ENCODE measurements at places on chromosomes 2 and 18.

DNA sequence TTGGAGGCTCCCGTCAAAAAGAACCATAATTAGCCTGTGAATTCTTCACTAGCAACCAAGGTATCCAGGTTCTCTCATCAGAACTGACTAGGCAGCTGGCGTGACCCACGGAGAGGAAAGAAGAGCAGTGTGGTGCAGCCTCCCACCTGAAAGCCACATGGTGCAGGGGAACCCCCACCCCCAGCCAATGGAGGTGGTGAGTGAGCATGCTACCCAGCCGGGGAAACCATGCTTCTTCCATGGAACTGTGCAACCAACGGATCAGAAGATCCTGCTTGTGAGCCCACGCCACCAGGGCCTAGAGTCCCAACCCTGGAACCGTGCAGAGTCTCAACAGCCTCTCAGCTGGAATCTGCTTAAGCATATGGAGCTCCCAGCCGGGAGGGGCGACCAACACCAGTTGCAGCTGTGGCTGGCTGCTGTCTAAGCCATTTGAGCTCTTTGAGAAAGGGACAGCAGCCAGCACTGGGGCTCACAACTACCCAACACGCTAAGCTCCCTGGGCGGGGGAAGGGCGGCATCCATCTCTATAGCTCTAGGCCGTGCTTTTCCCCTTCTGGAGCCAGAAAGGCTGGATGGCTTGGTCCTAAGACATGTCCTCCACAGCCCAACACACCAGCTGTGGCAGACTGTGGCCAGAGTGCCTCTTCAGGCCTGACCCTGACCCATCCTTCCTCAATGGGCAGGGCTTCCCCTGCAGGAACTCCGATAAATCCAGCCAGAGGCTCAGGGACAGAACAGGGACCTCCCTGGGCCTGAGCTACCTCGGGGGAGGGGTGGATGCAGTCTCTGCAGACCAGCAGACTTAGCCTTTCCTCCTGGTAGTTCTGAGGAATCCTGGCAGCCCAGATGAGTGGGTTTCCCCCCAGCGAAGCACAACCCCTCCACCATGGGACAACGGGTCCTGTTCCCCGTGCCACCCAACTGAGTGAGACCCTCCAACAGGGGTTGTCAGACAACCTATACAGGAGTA is 151.4 kb upstream of the NXPH2 start:
- no peak for DNase-seq

DNA sequence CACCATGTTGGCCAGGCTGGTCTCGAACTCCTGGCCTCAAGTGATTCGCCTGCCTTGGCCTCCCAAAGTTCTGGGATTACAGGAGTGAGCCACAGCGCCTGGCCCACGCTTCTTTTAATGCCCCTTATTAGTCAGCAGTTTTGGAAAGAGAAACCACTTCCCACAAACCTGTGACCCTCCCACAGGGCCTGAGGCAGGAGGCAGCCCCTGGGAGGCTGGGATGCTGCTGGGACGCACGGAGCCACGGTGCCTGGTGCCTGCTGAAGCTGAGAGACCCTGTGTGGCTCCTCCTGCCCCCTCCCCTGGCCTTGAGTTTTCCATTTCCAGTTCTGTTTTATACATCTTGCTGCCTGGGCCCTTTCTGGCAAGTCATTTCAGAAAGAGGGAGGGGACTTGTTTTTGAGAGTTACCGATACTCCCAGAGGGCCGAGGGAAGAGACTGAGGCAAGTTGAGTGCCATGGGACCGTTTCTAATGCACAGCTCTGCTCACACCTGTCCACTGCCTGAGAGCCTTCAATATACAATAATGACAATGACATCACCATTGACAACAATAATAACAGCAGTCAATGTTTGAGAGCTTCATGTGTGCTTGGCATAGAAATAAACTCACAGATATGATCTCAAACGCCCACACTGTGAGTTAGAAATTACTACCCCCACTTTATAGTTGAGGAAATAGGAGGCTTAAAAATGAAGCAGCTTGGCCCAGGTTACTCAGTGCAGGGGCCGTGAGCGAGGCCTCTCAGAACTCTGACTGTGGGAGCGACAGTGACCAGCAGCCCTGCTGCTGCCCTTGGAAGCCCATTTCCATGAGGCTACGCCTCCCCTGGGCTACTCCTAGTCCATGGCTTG is 78.1 kb upstream of the YWHAQ start:
- DNase-seq: no peak

DNA sequence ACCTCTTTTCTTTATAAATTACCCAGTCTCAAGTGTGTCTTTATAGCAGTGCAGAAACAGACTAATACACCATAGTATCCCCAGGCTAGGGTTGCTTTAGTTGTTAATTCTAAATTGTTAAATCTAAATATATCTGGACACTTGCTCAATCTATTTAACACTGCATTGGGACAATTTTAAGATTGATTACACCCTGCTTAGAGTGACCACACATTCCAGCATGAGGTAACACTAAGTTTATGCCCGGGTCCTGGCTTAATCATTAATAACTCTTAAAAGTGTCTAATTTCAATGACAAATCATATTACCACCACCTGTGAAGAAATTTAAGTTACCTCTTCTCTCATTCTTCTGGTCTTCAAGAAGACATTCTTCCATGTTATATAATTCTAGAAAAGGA is 131.4 kb downstream of the ZNF385B start:
- no peak for DNase-seq

- no peak for DNase-seq
Observed at GRCh38 chr18:28036488-28036887, 140.4 kb downstream of the CDH2 start.

DNA sequence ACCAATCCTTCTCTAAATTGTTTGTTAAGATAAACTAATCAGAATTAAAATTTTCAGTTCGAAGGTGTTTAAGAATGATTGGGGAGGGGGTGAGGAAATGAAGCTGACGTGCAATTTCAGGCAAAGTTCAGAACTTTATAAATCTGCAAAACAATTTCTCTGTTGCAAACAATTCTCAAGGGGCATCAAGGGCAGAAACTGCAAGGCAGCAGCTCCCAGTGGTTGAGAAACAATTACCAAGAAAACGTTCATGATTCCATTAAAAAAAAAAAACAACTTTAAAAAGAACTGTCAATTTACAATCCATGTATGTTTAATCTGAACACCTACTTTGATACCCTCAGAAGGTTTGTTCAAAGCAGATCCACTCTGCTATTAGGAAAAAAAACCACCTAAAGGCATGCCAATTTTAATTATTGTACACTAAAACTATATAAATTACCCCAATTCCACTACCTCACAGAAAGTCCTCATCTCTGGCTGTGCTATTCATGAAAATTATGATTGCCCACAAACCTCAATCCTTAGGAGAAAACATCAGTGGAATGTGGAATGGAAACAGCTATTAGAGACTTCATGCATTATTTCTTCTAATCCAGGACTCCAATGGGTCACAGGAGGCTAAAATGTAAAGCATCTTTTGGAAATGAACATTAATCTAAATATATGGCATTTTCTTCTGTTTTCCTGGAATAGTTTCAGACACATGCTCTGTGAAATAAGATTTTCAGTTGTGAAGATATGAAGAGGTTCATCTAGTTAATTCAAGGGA is 119.9 kb upstream of the ACVR1C start:
- no peak for DNase-seq

GRCh38 chr2:53275743-53276142 is 491.9 kb upstream of the CHAC2 start:
- no peak for DNase-seq

DNA sequence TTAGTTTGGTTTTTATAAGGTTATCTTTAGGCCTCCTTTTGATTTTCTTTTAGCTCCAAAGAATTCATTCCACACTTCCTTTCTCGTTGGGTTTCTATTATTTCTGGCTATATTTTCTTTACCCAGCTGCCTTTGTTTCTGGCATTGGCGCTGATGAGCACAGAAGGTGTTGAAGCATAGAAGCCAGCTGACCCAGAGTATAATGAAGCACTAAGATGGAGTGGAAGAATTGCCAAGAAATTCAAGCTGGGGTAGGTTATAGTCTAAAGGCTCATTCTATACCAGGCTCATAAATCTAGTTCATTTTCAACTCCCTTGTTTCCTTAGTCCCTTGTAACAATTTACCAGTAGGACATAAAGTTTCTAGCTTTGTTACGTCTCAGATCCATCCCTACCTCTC is 169.5 kb downstream of the HRH4 start:
- no peak for DNase-seq
